Karpas-422 (cell line): ENCODE measurements at places on chromosomes 7 and 10. TPM values are rescaled to one million over a fixed set of nuclear protein-coding genes. Genes with fewer than 3 reads are reported as not detected.

DNA sequence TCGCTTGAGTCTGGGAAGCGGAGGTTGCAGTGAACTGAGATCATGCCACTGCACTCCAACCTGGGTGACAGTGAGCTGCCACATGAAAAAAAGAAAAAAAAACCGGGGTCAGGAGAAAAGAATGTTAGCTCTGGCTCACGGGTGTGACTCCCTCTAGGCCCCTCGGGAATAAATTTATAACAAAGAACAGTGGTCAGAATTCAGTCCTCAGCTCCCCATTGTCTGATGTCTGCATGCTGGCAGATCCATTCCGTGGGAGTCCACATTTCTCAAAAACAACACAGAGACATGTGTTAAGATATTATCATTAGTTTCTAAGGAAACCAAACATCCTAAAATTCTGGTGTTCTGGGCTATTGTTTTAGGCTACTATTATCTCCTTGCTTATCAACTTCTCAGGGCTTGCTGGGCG, 90.6 kb downstream of the MARCHF5 start:
- no peaks in the 10 kb centered on the region for H3K4me1 ChIP-seq
- no peaks in the 10 kb centered on the region for H3K36me3 ChIP-seq
- no peaks in the 10 kb centered on the region for H3K27me3 ChIP-seq
- H3K27ac ChIP-seq: no peak overlapping the region
- no peak overlapping the region for H3K4me3 ChIP-seq

DNA sequence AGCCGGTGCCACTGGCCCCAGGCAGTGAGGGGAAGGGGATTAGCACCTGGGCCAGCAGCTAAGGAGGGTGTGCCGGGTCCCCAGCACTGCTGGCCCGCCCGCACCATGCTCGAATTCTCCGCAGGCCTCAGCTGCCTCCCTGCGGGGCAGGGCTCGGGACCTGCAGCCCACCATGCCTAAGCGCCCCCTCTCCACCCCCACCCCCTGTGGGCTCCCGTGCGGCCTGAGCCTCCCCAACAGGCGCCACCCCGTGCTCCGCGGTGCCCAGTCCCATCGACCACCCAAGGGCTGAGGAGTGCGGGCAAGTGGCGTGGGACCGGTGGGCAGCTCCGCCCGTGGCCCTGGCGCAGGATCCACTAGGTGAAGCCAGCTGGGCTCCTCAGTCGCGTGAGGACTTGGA, 144.8 kb upstream of the CDCA7L start:
- no peak overlapping the region for H3K4me3 ChIP-seq
- no peaks in the 10 kb centered on the region for H3K36me3 ChIP-seq
- H3K4me1 ChIP-seq: no peaks in the 10 kb centered on the region
- no peak overlapping the region for H3K27ac ChIP-seq
- H3K27me3 ChIP-seq: no peaks in the 10 kb centered on the region
- DNase-seq: no peak

DNA sequence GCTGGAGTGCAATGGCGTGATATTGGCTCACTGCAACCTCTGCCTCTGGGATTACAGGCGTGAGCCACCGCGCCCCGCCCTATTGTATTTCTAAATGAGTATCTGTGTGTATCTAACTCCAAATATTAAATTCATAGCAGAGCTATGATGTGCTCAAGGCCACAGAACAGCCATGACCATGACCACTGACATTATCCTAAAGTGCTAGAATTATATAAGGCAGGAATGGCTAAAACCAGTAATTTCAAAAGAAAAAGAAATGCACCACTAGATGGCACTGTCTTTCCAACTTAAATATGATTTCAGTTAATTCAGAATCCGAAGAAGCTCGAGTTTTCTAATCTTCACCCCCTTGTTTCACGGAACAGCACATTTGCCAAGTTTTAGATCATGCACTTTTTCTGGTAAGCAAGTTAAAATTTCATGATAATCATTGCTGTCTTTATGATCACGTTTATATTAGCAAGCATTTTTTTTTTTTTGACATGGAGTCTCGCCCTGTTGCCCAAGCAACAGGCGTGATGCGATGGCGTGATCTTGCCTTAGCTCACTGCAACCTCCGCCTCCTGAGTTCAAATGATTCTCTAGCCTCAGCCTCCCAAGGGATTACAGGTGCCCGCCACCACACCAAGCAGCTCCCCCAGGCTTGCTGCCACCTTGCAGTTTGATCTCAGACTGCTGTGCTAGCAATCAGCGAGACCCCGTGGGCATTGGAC, 65.3 kb downstream of the OR13A1 start:
- H3K4me1 ChIP-seq: peaks cover 35% of the 10 kb centered on the region
- H3K27me3 ChIP-seq: no peaks in the 10 kb centered on the region
- H3K36me3 ChIP-seq: no peaks in the 10 kb centered on the region
- peak overlapping the region; percentile 99 for H3K27ac ChIP-seq

DNA sequence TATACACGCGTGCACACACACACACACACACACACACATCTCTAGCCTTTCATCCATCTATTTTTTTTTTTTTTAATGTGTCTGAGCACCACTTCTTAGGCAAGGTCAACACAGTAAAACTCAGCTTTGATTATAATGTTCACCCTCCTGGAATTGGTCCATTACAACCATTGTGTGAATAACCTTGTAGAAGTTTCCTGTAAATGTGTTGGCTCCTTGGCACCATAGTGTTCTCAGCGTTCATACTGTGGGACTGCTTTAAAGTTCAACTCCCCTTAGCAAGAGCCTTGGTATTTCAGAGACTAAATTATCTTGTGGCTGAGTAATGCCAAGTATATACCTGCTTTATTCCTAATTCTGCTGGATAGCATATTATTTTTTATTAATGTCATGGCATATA, 106.3 kb upstream of the PRPS1L1 start:
- H3K4me1 ChIP-seq: no peaks in the 10 kb centered on the region
- H3K4me3 ChIP-seq: no peak overlapping the region
- no peak for DNase-seq

DNA sequence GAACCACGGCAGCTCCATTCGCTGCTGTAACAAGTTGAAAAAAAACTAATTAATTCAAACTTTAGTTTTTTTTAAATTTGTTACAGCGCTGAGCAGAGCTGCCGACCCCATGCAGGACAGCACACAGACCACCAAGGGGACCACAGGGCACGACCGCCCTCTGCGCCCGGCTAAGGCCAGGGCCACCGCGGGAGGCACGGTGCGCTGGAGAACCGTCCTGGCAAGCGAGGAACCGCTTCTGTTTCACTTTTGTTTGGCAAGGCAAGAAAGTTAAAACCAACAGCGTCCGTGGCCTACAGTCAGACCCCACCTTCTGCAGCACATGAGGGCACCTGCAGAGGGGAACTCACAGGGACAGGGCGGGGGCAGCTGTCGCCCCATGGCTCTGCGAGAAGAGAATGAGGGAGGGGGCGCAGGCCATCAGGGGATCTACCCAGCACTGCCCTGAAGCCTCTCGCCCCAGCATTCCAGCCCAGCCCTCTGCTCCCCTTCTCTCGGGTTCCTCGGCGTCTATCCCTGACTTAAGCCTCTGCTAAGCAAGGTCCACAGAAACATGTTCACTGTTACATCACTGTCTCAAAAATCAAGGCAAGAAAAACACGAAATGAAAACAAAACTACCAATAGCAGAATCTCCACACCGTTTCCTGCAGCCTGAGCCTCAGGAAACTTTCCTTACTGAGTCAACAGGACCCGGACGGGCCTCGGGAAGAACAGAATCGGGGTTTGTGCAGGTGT, 204.4 kb downstream of the DIP2C start:
- H3K4me3 ChIP-seq: no peak overlapping the region
- H3K36me3 ChIP-seq: no peaks in the 10 kb centered on the region
- H3K27ac ChIP-seq: no peak overlapping the region
- no peak for DNase-seq
- no peaks in the 10 kb centered on the region for H3K4me1 ChIP-seq
- no peaks in the 10 kb centered on the region for H3K27me3 ChIP-seq

GRCh38 chr10:96890172-96890513, 58.0 kb downstream of the LCOR start:
- DNase-seq: no peak
- H3K4me1 ChIP-seq: no peaks in the 10 kb centered on the region
- H3K27ac ChIP-seq: no peak overlapping the region

DNA sequence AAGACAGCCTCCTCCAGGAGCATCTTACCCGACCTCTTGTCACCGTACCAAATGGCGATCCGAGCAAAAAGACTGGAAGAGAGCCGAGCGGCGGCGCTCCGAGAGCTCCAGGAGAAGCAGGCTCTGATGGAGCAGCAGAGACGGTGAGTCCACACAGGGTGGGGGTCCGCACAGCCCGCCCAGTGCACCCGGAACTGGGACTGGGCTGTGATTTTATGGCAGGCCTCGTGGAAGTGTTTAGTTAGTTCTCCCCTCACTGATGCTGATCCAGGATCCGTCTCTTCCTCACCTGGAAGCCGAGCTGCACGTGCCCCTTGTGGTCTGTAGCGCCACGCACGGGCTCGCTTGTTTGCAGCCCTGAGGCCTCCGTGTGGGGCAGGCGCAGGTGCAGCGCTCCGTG, 19.6 kb downstream of the LRRC27 start:
- no peaks in the 10 kb centered on the region for H3K4me1 ChIP-seq
- DNase-seq: no peak

- H3K4me1 ChIP-seq: peaks cover 16% of the 10 kb centered on the region
- H3K36me3 ChIP-seq: no peaks in the 10 kb centered on the region
- no peak for DNase-seq
- H3K27me3 ChIP-seq: no peaks in the 10 kb centered on the region
- H3K27ac ChIP-seq: no peak overlapping the region
- no peak overlapping the region for H3K4me3 ChIP-seq
Observed at GRCh38 chr10:1658658-1659057, 78.7 kb downstream of the ADARB2 start.

ECHS1 gene
- total RNA-seq: 37.3 and 71.9 TPM in 2 replicates

ELAPOR2 gene
- 9.7 and 26.9 TPM in 2 replicates for total RNA-seq

STOX1 gene
- total RNA-seq: 15.9 and 19.8 TPM in 2 replicates

ANXA8L1 gene
- total RNA-seq: not detected in 2 replicates

FAM241B gene
- total RNA-seq: not detected in 2 replicates
